ENCODE measurements at places on chromosomes 12 and 14.

DNA sequence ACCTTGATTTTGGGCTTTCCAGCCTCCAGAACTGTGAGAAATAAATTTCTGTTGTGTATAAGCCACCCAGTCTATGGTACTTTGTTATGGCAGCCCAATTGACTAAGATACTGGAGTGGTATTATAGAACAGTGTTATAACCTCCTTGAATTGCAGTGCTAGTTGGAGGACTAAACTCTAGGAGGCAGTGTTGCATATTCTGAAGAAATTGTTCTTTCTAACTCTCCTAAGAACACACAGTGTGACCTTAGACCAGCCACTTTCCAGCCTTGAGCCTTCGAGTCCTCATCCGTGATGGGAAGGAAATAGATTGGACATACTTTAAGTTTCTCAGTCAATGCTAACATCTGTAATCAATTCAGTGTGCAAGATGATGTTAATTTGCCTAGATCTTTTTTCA lies 22.4 kb upstream of the LRRC10 start:
- DNase-seq = no peak

DNA sequence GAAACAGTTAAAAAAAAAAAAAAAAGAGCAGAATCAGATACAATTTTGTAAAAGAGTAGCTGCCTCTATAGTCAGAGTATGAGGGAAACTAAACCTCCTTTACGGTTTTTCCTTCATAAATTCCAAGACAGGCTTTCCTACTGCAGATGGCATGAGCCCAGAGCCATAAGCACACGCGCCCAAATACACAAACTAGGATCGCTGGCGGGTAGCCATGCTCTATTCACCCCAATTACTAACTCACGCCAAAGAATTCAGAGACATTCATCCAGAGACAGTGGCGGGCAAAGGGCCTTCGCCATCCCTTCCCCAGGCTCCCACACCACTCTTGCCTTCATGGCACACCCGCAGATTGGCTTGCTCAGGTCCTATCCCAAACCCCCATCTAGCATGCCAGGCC lies 48.2 kb downstream of the MOK start:
- no peak for DNase-seq

GRCh38 chr14:80958226-80958625 lies 2.8 kb downstream of the TSHR start:
- no peak for DNase-seq

- no peak for DNase-seq
Observed at GRCh38 chr12:59678759-59679411, 83.1 kb downstream of the SLC16A7 start.

DNA sequence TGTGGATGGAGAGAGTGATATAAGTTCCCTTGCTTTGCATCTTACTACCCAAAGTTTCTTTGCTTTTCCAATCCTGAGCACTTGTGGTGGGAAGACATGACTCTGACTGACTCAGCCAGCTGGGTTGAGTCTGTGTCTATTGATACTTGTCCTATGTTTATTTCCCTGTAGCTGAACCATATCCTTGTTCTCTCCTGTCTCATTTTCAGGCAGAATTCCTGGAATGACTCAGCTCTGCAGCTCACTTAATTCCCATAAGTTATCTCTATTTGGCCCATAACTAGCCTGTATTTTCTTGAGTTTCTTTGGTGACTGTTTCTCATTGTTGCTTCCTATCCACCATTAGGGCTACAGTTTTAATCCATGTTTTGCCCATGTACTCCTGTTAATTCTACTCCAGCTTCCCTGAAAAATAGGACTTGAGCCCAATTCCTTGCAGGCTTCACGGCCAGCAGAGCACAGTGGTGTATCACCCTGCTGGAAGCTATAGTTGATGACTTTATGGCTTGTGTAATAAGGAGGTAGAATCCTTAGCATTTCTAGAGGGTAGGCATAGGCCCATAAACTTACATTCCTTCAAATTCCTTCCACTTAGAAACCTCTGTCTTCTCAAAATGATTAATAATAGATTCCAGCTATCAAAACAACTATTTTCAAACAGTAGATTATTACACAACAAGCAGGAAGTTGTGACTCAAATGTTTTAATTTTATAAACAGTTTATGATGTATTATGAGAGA lies 183.1 kb downstream of the TMTC3 start:
- DNase-seq = no peak

GRCh38 chr14:82778008-82778590 lies 1244.4 kb upstream of the SEL1L start:
- no peak for DNase-seq

GRCh38 chr12:1791104-1791841 lies 29.1 kb upstream of the LRTM2 start:
- peak; percentile 68 for DNase-seq

DNA sequence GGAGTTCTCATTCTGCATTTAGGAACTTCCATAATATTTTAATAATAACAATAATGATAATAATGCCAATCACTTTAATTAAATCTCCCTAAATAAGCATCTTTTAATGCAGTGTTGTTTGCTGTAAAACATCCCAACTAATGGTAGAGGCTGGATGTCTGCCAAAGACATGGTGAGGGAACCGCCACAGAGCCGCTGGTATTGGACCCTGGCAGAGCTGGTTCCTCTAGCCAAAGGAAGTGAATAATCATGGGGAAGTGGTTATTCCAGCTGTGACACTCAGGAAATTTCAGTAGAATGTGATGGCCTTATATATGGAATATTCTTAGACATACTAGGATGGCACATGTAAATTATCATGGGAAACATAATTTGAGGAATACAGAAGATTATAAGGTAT lies 483.3 kb downstream of the ZFP36L1 start:
- no peak for DNase-seq

GRCh38 chr14:45181806-45182205 lies 46.1 kb downstream of the FANCM start:
- DNase-seq = no peak

DNA sequence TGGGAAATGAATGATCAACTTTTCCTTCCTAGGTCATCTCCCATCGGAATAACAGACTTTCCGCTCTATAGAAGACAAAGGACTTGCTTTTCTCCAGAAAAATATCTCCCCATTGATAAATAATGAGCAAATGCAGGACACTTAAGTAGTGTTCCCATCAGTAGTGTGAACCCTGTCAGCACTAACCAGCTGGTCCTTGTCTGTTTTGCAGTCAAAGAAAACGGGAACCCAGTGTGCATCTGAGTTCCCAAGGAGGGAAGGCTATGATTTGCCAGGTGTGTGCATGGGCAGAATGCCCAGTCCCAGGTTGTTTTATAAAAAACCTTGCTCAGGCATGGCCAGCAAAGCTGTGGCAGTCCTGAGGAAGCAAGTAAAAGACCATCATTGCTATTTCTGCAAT lies 256.5 kb upstream of the HMGA2 start:
- DNase-seq = no peak

DNA sequence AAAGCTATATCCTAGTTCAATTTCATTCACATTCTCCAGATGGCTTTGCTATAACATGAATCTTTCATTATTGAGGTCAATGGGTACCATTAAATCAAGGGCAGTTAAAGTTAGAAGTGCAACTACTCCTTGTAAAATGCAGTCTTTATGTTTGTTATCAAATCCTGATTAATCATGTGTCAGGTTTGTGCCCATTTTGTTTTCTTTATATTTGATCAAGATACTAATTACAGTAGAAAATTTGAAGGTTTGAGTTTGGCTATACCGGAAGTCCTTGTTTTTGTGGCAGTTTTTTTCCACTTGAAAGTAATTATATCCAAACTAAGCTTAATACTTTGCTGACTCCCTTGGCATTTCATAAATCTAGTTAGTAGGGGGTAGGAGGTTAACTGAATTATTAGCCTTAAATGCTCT lies 513.0 kb downstream of the DIO2 start:
- no peak for DNase-seq

DNA sequence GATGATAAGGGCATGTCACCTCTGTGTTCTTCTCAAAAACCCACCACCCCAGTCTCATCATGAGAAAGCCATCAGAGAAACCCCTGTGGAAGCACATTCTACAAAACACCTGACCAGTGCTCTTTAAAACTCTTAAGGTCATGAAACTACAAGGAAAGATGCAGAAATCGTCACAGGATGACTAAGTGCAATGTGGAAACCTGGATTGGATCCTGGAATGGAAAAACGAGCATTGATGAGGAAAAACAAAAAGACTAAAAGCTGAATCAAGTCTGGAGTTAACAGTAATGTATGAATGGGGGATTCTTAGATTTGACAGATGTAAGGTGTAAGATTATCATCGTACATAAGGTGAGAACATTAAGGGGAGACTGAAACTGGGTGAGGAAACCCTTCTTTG lies 211.0 kb downstream of the TBX5 start:
- no peak for DNase-seq

- DNase-seq = peak; percentile 67
Observed at GRCh38 chr14:24659916-24660570, 26.1 kb upstream of the GZMB start.

DNA sequence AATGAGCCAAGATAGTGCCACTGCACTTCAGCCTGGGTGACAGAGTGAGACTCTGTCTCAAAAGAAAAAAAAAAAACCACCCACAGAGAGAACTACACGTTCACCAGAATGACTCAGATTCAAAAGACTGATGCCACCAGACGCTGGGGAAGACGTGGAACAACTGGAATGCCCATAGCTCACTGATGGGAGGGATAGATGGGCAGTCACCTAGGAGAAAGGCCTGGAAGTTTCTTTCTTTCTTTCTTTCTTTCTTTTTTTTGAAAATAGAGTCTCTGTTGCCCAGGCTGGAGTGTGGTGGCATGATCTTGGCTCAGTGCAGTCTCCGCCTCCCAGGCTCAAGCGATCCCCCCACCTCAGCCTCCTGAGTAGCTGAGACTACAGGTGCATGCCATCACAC lies 10.0 kb upstream of the KLC1 start:
- DNase-seq = no peak

GRCh38 chr12:29346769-29347421 lies 34.1 kb downstream of the ERGIC2 start:
- peak; percentile 12 for DNase-seq

DNA sequence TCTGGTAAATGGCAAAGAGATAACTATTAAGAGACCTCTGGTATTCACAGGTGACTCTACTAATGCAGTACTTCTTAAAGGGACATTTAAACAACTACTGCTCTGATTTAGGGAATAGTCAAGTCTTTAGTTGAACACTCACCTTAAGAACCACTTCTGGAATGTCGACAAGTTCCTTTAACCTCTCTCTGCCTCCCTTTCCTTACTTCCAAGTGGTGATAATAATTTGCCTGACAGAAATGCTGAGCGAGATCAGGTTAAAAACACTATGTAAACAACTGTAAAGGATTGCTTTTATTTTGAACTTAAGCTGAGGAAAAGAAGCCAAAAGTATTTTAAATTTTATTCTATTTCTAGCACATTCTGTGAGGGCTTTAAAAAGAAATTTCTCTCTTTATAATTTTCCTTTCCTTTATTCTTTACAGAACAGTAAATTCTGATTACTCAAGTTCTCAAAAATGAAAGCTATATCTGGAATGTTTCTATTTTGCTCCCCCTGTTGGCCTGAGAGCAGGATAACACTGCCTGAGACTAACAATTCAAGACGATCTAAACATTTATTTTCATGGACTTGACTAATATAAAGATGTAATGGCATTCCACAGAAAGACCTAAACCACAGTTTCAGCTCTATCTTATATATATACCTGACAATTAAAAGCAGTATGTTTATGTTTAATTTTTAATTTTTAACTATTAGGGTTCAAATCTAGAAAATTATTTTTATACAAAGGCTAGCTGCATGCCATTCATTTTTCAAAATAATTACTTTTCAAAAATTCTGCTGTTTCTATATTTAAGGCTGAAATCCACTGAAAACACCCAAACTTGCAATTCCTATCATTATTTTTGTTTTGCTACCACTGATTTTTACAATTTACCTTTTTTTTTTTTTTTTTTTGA lies 29.2 kb downstream of the ZCCHC8 start:
- DNase-seq = peak; percentile 60

DNA sequence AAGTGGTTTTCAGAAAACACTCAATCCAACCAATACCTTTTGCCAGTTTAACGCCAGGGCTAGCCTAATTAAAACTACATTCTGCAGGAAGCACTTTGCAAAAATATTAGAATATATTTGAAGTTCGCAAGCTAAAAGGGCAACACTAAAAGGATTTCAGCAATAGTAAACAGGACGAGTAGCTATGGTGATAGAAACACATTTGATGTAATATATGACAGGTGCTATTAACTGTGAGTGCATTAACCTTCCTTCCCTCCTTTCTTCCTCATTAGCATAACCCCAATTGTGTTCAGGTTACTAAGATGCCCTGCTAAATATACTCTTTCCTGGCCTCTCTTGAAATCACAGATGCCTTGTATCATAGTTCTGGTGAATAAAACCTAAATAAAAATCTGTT lies 85.6 kb upstream of the TMCC3 start:
- DNase-seq = no peak

- DNase-seq = peak; percentile 27
Observed at GRCh38 chr12:96063046-96063445, 27.7 kb upstream of the LTA4H start.

DNA sequence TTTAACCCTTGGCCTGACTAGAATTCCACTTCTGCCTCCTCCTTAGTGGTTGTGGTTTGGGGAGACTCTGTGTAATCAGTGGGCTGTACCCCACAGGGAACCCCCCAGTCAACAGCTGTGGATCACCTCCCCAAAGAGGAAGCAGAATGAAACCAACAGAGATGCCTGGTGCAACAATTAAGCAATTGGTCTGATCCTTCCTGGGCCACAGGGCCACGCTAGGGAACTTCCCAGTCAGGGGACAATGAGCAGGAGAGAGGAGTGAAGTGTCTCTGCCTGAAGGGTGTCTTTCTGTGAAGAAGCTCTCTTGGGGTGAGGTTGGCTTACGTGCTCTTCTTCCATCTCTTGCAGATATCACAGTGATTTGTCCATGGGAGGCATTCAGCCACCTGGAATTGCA lies 8.2 kb downstream of the PDE6H start:
- no peak for DNase-seq

- no peak for DNase-seq
Observed at GRCh38 chr12:93261505-93262094, 116.1 kb upstream of the NUDT4 start.

DNA sequence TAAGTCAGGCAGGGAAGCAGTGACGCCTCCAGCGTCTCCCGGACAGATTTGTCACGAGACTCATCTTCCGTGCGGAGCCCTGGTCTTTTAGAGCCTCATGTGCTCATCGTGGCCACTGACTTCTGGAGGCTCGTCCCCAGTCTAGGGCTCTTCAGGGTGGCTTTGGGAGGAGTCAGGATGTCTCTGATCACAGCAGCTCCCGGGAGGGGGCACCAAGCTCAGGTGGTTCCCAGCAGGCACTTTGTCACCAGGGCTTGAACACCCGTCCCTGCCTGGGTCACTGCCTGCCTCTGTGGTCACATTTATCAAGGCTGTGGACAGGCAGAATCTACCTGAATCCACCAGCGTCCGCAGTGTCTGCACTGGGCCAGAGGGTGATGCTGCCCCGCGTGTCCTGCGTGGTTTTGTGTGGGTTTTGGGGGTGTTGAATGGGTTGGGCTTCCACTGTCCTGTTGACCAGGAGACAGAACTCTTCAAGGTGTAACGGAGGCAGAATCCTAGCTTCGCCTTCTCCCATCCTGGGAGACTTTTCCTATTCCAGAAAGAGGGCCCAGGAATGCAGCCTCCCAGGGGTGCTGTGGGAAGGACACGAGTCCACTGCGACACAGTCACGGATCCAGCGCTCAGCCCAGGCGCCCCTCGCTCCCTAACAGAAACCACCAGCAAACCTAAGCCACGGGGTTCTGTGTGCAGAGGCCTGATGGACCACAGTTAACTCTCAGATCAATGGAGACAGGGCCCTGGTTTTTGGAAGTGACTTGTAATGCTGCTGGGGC lies 132.3 kb downstream of the ADGRD1 start:
- DNase-seq = no peak

All from activated CD4-positive, alpha-beta T cell treated with anti-CD3 and anti-CD28 coated beads, Interleukin-10, Interleukin-2, amounts not matched to agents 100 ng/mL and 50 ng/mL, durations not matched to agents 16 hours and 8 hours (primary cell).